ENCODE measurements at places on chromosomes 5 and 9.

DNA sequence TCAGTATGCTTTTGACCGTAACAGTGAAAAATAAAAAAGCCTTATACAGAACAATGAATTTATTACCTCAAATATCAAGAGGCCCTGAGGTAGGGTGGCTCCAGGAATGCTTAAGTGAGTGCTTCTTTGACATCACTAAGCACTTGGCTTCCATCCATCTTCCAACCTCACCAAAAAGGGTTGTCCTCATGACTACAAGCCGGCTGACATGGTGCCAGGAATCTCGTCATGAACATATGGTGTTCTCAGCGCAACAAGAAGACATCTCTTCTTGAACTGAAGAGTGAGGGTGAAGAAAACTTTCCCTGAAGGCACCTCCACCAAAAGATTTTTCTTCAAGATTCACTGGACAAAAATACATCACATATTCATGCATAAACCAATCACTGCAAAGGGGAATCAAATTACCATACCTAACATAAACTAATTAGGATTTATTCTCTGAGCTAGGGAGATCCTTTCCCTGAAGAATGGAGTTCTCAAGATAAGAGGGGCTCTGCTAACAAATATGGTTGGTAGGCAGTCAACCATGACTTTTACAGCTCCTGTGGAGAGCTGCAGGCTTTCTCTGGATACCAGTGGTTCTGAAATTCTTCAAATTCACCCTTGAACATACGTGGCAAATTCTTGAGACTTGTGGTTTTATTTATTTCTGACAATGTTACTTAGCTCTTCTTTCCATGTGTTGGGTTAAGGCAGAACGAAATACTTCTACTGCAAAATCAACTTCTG lies 49.5 kb downstream of the AGXT2 start:
- no peak for DNase-seq

DNA sequence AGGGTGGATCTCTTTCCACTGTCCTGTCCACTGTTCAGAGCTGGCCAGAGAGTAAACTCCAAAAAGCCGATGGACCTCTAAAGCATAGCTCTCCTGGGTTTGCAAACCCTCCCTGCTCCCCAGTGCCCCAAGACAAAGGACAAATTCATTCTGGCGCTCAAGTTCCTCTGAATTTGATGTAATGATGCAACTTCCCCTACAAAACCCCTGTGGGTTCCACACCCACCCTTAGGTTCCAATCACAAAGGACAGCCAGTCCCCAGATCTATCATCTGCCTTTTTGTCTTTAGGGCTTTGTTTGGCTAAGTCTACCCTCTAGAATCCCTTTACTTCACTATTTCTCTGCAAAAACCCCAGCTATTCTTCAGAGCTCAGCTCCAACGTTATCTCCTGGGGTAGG lies 57.4 kb upstream of the SLC25A51 start:
- DNase-seq: no peak

GRCh38 chr9:468766-469426 lies 254.2 kb downstream of the DOCK8 start:
- no peak for DNase-seq

- no peak for DNase-seq
Measured at GRCh38 chr9:109751253-109751652, 28.7 kb upstream of the PALM2AKAP2 start.

- DNase-seq: no peak
Measured at GRCh38 chr5:172950176-172950965, 8.9 kb upstream of the RPL26L1 start.

DNA sequence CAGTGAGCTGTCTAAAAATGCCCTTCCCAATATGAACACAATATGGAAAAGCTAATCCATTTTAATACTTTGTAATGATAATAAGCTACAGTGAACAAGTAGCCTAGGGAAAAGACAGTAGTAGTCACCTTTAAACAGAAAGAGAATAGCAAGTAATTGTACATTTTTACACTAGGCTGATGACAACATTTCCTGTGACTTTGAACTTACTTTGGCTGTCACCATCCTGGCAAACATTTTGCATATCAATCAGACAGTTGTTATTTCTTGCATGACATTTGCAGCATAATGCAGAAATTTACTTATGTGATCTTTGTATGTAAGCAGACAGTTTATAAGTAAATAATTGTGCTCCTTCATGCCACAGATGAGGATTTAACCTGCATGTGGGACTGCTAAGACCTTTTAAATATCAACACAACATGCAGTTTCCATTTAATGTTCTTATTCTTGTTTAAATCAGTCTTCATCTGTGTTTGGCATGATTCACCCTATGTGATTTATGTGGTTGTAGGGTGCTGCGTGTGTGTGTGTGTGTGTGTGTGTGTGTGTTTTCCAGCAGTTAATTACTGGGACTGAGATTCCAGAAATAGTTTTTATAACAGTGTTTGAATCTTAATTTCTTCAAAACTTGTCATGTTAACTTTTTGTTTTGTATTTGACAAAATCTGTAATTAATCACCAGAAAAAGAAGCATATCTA lies 997.1 kb upstream of the ARRDC3 start:
- no peak for DNase-seq

DNA sequence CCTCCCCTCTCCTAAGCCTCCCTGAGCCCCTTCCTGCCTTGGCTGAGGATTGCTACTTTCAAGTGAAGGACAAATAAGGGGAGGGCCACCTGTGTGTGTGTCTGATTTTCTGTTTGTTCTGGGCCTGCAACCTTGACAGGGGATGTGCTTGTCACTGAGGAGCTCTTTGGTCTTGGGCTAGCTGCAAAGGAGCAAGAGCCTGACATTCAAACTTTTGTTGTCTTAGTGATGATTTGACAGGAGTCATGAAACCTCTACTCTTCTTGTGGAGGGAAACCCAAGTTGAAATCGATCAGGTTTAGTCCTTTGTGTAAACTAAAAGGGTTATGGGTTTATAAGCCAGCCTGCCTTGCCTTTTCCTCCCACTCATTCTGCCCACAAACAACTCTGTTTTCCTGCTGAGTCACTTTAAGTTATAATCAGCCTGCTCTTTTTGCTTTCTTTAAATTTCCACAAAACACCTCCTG lies 16.9 kb downstream of the CLTA start:
- no peak for DNase-seq

- DNase-seq: no peak
Measured at GRCh38 chr5:139430015-139430414, 9.3 kb downstream of the DNAJC18 start.
